ENCODE measurements at places on chromosomes 7 and 10.

DNA sequence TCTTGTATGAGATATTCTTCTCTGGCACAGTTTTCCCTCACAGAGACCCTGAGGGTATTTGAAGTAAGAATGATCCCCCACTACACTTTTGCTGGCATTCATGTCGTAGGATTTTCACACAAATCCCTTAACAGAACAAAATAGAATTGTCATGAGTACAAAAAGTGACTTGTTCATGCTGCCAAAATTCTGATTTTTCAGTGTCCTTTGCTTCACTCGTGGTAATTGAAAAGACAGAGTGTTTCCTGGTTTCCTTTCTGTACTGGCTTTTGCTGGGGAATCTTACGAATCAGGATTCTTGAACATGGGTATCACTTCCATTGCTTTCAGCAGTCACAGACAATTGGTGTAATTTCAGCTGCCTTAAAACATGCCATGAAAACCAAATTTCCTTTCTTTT lies 756.3 kb downstream of the REEP3 start:
- DNase-seq, result no peak

- no peak for DNase-seq
These were observed 18.7 kb upstream of the MCU start for GRCh38 chr10:72673280-72673679.

GRCh38 chr10:31083765-31084184 lies 52.1 kb upstream of the ZNF438 start:
- DNase-seq, result no peak

DNA sequence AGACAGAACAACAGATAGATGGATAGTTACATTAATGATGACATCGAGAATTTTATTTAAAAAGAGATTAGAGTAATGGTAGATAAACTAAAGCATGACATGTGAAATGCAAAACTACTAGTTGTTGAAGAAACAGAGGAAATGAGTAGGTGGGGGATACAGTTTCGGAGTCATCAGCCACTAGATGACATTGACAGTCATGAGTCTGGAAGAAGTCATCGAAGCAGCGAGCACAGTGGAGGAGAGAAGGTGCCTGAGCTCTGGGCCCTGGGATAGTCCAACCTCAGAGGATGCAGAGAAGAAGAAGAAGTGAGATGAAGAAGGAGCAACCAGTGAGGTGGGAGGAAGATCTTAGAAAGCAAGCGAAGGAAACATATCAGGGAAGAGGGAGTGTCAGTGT lies 20.2 kb upstream of the SEC61A2 start:
- no peak for DNase-seq

DNA sequence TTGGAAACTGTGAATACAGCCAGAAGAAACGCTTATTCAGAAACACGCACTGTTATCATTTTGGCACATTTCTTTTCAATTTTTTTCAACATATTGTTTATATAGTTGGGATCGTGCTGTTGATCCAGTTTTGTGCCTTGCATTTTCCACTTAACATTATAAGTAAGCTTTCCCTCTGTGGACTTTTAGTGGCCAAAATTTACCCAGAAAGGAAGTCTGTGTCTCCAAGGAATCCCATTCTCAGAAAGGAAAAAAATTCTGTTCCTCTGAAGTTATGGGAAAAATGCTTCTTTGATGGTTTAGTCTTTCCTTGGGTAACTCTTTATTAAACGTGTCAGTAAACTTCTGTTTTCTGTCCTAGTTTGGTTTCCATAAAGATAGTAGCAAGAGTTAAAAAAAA lies 280.0 kb downstream of the REEP3 start:
- no peak for DNase-seq

DNA sequence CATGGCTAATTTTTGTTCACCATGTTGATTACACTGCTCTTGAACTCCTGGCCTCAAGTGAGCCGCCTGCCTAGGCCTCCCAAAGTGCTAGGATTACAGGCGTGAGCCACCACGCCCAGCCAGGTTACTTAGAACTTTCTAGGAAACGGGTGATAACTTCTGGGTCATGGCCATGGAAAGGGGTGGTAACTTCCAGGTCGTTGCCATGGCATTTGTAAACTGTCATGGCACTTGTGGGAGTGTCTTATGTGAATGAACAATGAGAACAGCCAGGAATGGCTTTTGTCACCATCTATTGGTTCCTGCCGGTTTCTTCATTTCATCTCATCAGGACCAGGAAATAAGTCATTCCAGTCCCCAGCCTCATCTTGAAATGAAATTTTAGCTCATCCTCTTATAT lies 120.9 kb downstream of the SLC16A9 start:
- DNase-seq, result no peak

- DNase-seq, result no peak
These were observed 53.0 kb downstream of the CTBP2 start for GRCh38 chr10:125107166-125107949.

- no peak for DNase-seq
These were observed 31.8 kb downstream of the CHST3 start for GRCh38 chr10:71995887-71996575.

- DNase-seq, result no peak
These were observed 4.6 kb upstream of the ARHGAP22 start for GRCh38 chr10:48609441-48609840.

GRCh38 chr10:90304533-90304932 lies 553.3 kb downstream of the HTR7 start:
- no peak for DNase-seq

- DNase-seq, result no peak
These were observed 18.5 kb upstream of the LMOD2 start for GRCh38 chr7:123637203-123637602.

- no peak for DNase-seq
These were observed 91.4 kb upstream of the CYP26C1 start for GRCh38 chr10:92969151-92969550.
